ENCODE measurements at places on chromosomes 11 and 22.

DNA sequence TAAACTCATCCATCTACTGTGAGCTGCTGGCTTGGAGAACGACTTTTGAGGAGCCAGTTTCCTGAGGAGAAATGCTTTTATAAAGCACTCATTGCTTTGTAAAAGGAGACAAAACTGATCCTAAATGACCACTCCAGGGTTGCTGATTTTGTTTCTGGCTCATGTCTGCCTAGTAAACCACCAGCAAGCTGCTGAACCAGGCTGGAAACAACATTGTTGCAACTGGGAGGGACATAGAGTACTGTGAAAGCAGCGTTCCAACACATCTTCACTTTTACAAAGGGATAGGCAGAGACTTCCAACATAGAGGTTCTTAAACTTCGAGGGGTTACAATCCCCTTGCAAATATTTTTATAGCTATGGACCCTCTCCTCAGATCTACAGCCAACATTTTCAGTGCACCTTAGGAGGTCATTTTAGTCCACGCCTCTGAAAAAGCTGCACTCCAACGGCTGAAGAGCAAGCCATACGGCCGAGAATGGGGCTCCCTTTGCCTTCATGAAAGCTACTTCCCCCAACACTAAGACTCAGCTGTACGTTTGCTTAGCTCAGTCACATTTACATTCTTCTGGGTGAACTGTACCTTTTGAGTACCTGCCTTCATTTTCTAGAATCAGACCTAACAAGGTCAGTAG lies 54.7 kb downstream of the PANX1 start:
- no peak for DNase-seq

GRCh38 chr22:28933321-28933720 lies 49.9 kb downstream of the ZNRF3 start:
- DNase-seq: no peak

GRCh38 chr22:32323513-32324164 lies 34.0 kb upstream of the RFPL3 start:
- no peak for DNase-seq

- DNase-seq: no peak
These were observed 14.5 kb upstream of the GAB2 start for GRCh38 chr11:78432058-78432515.

DNA sequence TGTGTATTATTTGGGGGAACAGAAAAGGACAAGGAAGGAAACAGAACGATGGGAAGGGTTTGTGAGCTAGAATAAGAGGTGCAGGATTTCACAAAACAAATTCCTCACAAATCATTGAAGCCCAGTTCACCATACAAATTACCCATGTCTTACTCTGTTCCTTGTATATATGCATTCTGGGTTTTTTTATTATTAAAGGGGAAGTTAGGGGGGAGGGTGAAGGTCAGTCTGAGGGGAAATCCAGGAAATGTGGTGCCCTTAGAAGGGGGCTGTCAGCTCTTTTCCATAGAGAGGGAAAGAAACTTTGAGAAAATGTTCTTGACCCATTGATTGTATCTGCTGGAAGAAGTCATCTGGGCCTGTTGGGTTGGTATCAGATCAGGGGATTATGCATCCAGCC lies 90.8 kb downstream of the RNF169 start:
- no peak for DNase-seq

DNA sequence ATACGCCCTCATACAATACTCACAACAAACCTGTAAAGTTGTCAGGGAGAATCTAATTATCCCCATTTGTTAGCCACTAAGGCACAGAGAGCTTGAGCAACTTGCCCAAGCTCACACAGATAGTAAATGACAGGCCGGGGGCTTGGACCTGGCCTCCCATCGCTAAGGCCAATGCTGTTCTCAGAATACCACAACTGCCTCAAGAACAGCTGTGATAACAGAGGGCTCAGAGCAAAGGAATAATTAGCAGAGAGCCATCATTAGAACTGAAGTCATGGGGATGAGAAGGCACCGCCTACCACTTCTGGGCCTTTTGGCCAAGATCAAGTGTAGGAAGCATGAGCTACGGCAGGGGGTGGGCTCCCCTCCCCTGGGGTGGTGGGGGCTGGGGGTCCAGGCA lies 98.6 kb downstream of the FEZ1 start:
- DNase-seq: no peak

DNA sequence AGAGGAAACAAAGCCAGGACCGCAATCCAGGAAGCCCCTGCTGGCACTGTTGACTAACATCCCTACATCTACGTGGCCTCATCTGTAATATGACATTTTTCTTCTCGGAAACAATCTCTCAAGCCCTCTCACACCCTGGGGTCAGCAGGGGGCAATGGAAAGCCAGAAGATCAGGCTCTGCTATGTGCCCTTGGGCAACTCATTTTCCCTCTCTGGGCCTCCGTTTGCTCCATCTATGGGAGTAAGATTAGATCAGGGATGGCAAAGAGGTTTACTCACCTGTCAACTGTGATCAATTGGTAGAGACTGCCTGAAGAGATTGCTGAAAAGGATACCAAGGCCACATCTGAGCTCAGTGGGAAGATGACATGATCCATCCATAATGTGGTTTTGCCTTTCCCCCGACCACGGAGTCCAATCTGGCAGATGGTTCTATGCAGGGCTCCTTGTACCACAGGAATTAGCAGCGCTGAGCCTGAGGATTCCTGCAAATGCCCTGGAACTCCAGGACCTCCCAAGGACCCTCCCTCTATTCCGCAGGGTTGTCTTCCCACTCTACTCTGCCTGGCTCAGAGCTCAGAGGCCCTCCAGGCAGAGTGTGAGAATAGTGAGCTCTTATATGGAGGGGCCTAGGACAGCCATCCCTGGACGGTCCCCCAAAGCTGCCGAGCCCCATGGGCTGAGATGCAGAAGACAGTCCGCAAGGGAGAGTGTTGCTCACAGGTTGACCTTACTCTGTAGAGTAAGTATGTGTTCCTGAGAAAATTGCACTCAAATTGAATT lies 66.1 kb downstream of the CHST1 start:
- no peak for DNase-seq

GRCh38 chr22:49587421-49587820 lies 240.3 kb downstream of the BRD1 start:
- no peak for DNase-seq

DNA sequence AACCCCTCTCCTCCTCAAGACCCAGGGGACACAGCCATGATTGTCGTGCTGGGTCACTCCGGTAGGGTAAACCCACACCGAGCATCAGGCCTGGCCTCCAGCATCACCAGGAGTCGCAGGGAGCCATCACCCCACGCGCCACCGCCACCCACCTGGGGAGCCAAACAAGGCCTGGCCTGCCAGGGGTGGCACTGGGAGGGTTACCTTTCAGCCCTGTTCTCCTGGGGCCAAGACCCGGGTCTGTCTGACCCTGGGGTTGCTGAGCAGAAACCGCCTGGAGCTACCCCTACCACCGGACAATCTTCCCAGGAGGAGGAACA lies 39.3 kb upstream of the NNMT start:
- no peak for DNase-seq

- no peak for DNase-seq
These were observed 2.9 kb upstream of the ALX4 start for GRCh38 chr11:44312876-44313275.
